ENCODE measurements at places on chromosomes 5 and 9. TPM values are rescaled to one million over a fixed set of nuclear protein-coding genes. Genes with fewer than 3 reads are reported as not detected.

MAN2A1 gene
- 10.4 TPM for total RNA-seq

APBB3 gene
- 11.4 TPM for total RNA-seq

STC2 gene
- 13.5 TPM for total RNA-seq

PCDHA9 gene
- total RNA-seq, result 0.03 TPM

LRRC70 gene
- total RNA-seq, result 2.2 TPM

MEF2C gene
- total RNA-seq, result 53.7 TPM

DEPDC1B gene
- total RNA-seq, result 0.47 TPM

EIF4E1B gene
- not detected for total RNA-seq

GRCh38 chr5:457195-457961 is 14.4 kb downstream of the EXOC3 start:
- DNase-seq, result peak; percentile 16

GRCh38 chr5:100493996-100494395 is 41.2 kb upstream of the FAM174A start:
- no peak for DNase-seq

GRCh38 chr9:93635186-93636107 is 59.1 kb downstream of the PHF2 start:
- DNase-seq, result no peak

- DNase-seq, result no peak
Measured at GRCh38 chr5:99369797-99370593, 441.2 kb upstream of the CHD1 start.

DNA sequence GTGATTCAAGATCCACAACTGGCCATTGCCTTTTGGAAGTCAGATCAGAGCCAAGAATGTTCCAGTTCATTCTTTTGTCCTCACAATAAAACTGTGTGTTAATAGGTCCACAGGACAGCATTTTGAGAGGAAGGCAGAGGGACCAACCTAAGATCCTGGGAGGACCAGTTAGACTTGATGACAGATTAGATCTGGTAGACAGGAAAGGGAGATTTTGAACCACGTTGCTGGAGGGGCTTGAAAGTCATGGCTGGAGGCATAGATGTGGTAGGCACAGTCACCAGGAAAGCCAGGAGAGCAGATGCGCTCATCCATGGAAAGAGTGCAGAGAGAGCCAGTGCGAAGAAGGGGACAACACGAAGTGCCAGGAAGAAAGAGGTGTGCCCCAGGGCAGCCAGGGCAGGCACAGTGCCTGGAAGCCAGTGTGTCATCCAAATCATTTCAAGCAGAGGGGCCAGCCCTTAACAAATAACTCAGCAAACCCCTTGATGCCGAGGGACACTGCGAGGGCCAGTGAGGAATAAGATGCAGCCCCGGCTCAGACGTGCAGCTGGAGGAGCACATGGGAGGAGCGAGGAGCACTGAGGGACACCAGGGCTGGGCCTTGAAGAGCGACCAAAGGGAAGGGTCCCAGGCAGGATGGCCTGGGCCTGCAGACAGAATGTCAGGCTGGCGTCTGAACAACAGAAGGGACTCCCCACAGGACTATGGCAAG is 12.8 kb upstream of the SLC2A8 start:
- no peak for DNase-seq

GRCh38 chr5:97529354-97529985 is 346.4 kb upstream of the RIOK2 start:
- DNase-seq, result no peak

DNA sequence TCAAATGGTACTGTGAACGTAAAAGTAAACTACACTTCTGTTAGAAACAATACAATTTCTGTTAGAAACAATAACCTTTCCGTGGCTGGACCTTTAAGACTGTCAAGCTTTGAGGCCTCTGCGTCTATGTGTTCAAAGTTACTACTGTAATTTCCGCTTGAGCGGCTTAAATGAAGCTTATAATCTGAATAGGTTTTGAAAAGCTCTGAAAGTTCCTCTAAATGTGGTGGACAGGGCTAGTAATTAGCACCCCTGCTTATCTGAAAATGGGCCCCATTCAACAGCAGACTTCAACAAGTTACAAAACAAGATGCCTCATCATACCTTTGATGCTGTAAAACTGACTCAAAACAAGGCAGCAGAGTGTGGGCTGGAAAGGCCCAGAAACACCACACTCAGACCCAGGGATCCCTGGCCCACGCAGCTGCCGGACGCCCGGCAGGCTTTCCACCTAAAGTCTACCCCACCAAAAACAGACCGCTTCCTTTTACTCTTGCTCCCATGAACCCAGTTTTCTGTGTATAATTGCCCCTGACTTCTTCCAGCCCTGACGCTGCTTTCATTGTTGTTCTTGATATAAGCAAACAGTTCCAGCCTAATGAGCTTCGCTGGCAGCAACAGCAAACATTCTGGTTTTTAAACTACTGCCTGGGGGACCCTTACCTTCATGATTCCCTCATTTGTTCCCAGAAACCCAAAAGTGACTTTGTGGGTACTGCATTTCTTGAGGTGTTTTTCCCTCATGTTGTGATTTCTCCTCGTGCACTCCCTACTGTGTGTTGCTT is 66.7 kb downstream of the TLE1 start:
- no peak for DNase-seq

GRCh38 chr5:25539536-25539935 is 894.8 kb upstream of the CDH10 start:
- no peak for DNase-seq

DNA sequence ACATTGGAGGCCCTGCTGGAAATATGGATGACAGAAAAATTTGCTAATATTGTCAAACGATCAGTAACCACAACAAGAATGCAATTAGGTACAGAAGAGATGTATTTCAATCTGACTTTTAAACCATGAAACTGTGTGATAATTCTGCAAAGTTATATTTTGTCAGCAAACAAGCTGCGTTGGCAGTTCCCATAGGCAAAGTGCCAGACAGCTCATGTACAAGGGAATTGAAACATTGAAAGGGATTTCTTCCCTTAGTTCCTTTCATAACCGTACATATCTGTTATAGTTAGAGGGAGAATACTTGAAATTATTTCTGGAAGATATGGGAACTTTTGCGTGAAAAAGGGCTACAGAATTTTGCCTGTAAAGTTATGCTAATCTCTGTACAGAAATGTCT is 419.4 kb upstream of the PTGER4 start:
- peak; percentile 39 for DNase-seq

- no peak for DNase-seq
Measured at GRCh38 chr5:60535951-60536350, 164.0 kb downstream of the DEPDC1B start.

DNA sequence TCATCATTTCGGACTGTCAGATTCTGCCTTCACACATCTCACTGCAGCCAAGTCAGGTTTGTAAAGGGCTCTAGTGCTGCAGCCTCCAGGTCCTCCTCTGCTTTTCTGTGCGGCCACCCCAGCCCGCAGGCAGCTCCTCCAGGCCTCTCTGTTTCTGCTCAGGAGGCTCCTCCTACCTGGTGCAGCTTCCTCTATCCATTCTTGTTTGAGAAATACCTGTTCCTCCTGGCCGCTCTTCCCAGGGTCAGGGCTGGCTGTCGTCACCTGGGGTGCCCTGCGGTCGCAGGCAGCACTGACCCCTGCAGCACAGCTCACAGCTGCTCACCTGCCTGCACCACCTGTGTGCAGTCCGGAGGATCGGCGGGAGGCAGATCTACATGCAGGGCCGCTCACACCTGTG is 387.7 kb upstream of the IRX4 start:
- no peak for DNase-seq

GRCh38 chr5:80804332-80804731 is 149.5 kb upstream of the DHFR start:
- no peak for DNase-seq

GRCh38 chr9:91429501-91429900 is 5.9 kb upstream of the NFIL3 start:
- DNase-seq, result no peak

GRCh38 chr5:38651806-38652205 is 95.4 kb upstream of the LIFR start:
- no peak for DNase-seq

- peak; percentile 40 for DNase-seq
Measured at GRCh38 chr5:143886651-143887638, 75.0 kb downstream of the HMHB1 start.

GRCh38 chr5:154844809-154845208 is 5.6 kb downstream of the FAXDC2 start:
- no peak for DNase-seq

- peak; percentile 67 for DNase-seq
Measured at GRCh38 chr9:70609542-70610286, 195.3 kb upstream of the KLF9 start.

DNA sequence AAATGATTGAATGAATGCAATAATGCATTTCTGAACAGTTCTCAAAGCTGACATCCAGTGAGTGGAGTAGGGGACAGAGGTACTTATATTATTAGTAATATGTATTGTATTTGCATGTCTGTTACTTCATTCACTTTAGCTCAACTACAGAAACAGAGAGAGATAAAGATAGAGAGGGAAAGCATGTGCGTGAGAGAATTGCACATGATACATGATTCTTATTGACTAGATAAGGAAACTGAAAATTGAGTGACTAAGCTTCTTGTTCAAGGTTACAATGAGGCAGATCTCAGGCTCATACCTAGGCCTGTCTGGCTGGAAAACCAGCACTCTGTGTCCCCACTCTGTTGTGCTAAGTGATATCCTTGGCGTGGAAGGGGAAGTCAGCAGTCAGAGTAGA is 337.7 kb upstream of the KLF4 start:
- DNase-seq, result no peak

DNA sequence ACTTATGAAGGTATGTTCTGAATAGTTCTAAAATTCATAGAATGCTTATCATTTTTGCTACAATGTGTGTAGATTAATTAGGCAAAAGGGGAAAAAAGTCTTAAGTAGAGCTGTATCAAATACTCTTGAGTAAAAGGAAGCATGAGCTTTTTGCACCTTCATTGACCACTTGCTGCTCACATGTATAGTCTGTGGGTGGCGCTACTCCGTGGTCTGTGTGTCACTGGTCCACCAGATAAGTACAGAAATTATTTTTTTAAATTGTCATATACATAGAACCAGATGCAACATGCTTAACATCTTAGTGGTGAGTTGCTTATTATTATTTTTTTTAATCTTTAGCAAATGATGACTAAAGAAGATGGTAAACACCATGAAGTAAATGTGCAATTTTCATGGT is 130.2 kb downstream of the MAN2A1 start:
- no peak for DNase-seq

- no peak for DNase-seq
Measured at GRCh38 chr9:27672718-27673117, 99.4 kb upstream of the C9orf72 start.

DNA sequence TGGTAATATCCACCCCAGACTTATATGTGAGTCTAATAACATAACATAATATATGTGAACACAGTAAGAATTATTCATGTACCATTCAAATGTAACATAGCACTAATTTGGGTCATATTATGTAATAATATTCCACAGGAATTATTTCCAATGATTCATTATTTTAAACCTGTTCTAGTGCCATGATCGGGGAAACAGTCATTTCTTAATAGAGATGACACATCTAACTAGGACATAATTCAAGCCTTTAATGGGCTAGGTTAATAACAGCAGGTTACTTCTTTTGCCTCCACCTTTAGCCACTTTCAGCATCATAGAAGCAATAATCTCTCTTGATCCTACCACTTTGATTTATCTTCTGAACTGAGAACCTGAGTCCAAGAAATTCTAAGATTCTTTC is 12.3 kb downstream of the SPINK9 start:
- no peak for DNase-seq

Measured in left cardiac atrium (tissue), 4 donors.